ENCODE measurements at places on chromosomes 5 and 9.
A peak's percentile ranks its signal among the peaks of the same experiment; 100 is the strongest.

DNA sequence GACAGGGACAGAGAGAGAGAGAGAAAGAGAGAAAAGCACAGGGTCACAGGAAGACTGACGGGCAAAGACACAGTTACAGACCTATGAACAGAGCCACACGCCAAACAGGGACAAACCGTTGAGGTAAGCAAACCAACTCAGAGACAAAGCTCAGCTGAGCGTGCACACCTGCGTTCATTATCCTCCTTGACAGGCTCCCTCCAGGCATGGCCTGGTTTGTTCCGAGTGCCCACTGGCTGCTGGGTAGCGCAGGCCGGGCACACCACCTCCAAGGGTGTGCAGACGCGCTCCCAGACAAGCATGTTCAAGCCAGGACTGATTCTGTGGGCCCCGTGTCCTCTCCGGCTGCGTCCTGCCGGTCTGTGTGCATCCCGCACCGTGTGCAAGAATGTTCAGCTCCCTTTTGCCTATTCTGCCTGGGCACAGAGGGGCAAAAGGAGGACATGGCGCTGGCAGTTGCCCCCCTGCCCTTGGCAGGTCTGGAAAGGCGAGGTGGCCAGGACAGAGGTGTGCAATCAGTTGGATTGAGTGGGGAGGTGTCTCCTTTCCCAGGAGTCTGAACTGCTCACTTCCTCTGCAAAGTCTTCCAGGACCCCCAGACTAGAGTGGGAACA is 467 bp upstream of the SMIM32 start:
- peak; percentile 67 for DNase-seq

DNA sequence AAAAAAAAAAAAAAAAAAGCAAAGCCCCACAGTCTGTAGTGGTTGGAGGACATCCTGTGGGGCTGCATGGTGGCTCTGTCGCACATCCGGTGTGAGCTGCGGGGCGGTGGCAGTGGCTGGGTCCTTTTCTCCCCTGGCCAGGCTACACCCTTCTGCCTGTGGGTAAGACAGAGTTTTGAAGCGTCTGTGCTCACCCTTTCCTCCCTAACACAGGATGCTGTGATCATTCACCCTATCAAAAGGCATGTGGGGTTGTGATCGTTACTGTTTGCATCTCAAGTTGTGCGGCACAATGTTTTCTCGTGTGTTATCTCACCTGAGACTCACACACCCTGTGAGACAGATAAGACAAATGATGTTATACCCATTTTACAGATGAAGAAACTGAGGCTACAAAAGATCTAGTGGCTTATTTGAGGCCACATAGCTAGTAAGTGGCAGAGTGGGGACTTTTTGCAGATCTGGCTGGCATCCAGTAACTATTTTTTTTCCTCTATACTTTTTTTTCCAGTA is 17.5 kb downstream of the IRF1 start:
- no peak for DNase-seq

GRCh38 chr5:91079037-91079436 is 304.1 kb downstream of the ARRDC3 start:
- no peak for DNase-seq

- DNase-seq: no peak
Observed at GRCh38 chr5:95081982-95082381, 202.9 kb downstream of the MCTP1 start.

DNA sequence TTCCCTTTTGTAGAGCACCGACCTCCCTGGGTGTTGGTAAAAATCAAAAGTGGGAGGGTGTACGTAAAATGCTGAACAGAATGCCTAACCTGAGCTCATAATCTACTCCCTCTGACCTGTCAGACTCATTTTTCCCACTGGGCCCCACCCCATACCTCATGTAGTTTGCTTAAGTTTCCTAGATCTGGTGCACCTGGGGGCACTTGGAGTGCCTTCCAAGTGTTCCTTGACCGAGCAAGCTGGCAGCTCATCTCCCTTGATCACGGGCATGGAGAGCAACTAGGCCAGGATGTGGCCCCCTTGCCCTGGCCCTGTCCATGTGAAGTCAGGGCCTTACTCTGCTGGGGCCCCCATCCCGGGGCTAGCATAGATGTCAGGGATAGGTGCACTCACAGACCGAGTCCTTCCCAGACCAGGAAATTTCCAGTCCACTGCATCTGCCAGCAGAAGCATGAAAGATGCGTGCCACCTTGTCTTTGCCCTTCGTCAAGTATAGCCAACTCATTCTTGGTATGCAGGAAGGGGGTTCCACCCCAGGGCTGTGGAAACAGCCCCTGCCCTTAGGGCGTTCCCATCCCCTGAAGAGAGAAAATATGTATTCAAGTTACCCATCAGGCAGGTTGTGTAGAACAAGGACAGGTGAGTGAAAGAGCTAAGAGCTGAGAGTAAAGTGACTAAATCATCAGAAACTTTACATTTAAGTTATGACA is 41.9 kb downstream of the SLC22A5 start:
- peak; percentile 36 for DNase-seq

DNA sequence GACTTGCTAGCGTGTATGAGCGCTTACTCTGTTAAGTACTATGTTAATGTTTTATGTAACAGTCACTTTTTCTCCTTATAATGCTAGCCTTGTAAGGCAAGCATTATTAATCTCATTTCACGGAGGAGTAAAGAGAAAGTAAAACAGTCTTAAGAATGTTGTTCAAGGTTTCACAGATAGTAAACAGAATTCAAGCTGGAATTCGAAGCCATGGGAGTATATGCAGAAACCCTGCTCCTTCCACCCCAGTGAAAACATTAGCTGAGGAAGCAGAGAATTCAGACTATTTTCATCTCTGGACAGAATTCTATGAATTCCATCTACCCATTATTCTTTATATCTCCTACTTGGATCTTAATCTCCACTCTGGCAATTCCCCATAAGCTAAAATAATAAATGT is 1028.3 kb upstream of the WWC1 start:
- DNase-seq: no peak

DNA sequence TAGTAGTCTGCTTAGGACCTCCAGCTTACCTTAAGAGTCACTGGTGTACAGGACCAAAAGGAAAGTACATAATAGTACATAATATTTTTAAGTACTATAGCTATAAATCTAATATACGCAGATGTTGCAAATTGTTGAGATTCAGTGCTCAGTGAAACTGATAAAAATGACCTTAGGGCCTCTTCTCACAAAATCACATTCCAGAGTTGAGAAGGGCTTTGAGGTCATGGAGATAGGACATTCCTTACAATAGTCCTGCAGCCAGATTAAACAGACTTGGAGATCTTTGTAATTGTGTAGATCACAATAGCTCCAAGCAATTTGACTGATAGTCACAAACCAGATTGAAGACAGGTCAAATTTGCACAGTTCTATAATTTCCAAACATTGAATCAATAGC is 37.7 kb upstream of the PCSK1 start:
- no peak for DNase-seq

DNA sequence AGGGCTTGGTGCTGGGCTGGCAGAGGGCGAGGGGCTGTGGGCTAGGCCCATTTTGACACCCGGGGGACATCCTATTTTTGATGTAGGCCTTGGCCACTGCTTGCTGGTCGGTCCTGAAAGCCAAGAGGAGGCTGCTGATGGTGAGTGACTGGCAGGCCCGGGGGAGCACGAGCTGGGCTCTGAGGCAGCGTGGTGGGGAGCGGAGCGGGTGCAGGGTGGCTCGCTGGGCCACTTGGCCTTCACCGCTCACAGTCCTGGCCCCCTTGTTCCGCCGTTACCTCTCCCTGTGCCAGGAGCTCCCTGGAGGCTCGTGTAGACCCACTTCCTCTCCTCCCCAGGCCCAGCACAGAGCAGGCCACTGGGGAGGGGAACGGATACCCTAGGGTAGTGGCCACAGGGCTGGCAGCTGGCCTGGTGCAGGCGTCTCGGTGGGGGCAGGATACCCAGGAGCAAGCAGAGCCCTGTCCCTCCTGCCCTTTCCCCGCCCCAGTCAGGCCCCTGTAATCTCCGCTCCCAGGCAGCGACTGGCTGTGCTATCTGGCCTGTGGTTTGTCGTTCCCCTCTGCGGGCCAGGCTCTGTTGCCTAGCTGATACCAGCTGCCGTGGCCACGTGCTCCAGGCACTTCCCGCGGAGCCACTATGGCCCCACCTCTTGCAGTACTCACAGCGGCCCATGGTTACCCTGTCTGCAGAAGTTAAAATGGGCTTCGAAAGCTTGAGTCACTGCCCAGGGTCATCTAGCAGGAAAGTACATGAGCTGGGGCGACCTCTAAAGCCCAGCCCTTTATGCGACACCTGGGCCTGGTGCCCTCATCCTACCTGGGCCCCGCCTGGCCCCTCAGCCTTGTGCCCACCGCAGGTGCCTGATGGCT is 11.7 kb upstream of the DOLPP1 start:
- no peak for DNase-seq

GRCh38 chr5:140351609-140352334 is 5.4 kb upstream of the HBEGF start:
- DNase-seq: peak; percentile 19

DNA sequence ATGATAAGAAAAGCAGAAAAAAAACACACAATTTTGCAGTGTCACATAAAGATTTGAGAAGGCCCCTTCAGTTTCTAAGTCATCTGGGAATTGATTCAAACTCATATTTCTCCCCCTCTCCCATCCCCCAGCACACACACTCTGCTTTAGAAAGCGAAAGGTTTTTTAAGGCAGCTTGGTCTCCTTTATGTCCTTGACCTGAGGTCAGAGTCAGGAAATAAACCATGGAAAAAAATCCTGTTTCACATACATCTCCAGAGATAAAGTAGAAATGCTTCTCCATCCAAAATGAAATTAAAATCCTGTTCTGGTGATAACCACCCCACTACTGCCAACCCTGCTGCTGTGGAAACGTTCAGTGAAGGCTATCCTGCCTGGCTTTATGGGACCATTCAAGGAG is 52.6 kb downstream of the TMEM252 start:
- no peak for DNase-seq

- DNase-seq: no peak
Observed at GRCh38 chr5:181031716-181032115, 8.3 kb upstream of the BTNL9 start.

- DNase-seq: no peak
Observed at GRCh38 chr5:149853331-149853648, 91.3 kb downstream of the PDE6A start.

GRCh38 chr9:129570450-129571297 is 50.2 kb downstream of the C9orf50 start:
- no peak for DNase-seq

GRCh38 chr9:129752900-129753729 is at the start of gene PTGES:
Gene PTGES, minus strand, starts transcription at chr9:129753042. Its CDS starts 30 bp downstream, at chr9:129753012.
- peak; percentile 55 for DNase-seq

- peak; percentile 79 for DNase-seq
Observed at GRCh38 chr9:109166771-109167601, at the start of gene FRRS1L. Gene FRRS1L, minus strand, starts transcription at chr9:109167249. Its CDS starts 111 bp downstream, at chr9:109167138.

- DNase-seq: no peak
Observed at GRCh38 chr5:52910071-52910470, 79.1 kb upstream of the ITGA2 start.

DNA sequence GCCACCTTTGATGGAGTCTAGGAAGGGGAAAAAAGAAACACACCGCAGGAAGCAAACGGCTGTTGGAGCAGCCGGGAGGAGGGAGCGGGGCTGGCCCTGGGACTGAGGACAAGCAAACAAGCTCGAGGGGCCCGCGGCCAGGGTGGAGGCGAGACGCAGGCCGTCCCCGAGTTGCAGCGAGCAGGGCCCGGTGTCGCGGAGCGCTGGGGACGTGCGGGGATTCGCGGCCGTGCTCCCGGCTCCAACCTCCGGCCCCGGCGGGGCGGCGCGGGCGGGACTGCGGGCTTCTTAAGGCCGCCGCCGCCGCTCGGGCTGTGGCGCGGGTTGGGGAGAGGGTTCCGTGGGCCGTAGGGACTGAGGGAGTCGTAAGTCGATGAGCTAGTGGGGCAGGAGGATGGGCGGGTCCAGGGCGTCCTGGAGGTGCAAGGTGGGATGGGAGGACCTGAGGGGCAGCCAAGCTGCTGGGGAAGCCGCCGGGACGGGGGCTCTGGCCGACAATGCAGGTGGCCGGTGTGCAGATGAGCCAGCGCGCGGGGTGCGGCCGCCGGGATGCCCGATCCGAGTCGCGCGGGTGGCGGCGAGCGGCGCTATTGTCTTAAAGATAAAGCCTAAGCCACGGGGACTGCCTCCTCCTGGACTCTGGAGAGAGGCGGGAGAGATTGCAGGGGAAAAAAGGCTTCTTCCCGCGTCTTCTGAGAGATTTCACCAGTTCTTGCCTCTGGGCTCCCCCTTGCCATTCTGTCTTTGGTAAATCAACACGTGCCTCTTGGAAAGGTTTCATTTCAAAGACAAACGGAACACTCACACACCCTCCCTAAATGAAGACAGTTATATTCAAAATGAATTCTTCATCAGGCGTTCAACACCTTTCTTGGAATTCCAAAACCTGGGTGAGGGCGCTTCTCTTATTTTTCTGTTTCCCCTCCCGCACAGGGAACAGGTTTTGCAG is 1.6 kb upstream of the HAPLN1 start:
- DNase-seq: peak; percentile 75

DNA sequence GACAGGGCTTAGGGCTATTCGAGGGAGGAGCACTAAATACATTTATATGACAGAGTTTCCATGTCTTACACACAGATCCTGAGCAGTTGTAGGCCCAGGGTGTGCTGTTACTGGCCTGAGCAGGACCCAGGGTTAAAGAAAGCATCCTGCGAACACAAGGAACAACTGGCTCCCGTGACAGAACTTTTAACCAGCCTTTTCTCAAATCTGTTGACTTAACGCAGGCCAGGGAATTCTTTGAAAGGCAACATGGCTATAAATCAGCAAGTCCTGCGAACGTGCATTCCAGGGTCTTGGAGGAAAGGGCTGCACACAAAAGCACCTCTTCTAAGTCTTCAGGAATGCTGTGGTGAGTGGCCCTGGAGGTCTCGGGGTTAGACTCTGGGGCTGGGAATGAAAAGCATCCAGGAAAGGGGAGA is 45.2 kb upstream of the ANKRD55 start:
- no peak for DNase-seq

GRCh38 chr5:172716796-172717313 is 54.1 kb downstream of the DUSP1 start:
- peak; percentile 80 for DNase-seq

DNA sequence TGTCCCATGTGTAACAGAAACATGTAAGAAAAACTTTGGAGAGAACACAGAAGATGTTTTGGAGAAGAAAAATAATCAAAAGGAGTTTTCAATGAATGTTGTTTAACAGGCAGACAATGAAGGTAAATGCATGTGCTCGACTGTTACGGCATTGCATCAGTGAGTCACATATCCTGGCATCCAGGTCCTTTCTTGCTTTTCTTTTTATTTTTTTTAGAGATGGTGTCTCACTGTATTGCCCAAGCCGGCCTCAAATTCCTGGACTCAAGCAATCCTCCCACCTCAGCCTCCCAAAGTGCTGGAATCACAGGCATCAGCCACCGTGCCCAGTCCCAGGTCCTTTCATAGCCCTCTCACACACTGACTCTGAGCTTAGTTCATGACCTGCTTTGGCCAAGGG is 181.8 kb downstream of the DTWD2 start:
- DNase-seq: no peak
